A549 treated with RU486 at 1 μM for 4 hours (cell line): ENCODE measurements at places on chromosomes 6 and 20. TPM values are rescaled to one million over a fixed set of nuclear protein-coding genes. Genes with fewer than 3 reads are reported as not detected.

The HSPA1L gene
- total RNA-seq = 1.2 to 1.5 TPM (median 1.2 TPM) in 5 replicates

The MMP24 gene
- 15.4 to 20.7 TPM (median 20.1 TPM) in 5 replicates for total RNA-seq

The TMEM244 gene
- not detected in 5 replicates for total RNA-seq

The FAM184A gene
- 0.07 TPM in 1 of 5 replicates, not detected in the others for total RNA-seq

The RGS17 gene
- total RNA-seq = 3.5 to 7.8 TPM (median 7.0 TPM) in 5 replicates

The TTBK1 gene
- total RNA-seq = 0.03 to 0.09 TPM (median 0.06 TPM) in 4 of 5 replicates, not detected in the other

The ELOVL4 gene
- total RNA-seq = 1.2 to 1.9 TPM (median 1.6 TPM) in 5 replicates

The MYLK2 gene
- total RNA-seq = 0.37 to 0.86 TPM (median 0.46 TPM) in 5 replicates

The FAM110A gene
- 6.6 to 12.5 TPM (median 11.5 TPM) in 5 replicates for total RNA-seq

The ADTRP gene
- 0.37 to 1.0 TPM (median 0.64 TPM) in 5 replicates for total RNA-seq

The TOX2 gene
- total RNA-seq = 8.9 to 10.2 TPM (median 9.4 TPM) in 5 replicates

The PKIB gene
- 0.58 to 1.4 TPM (median 0.93 TPM) in 5 replicates for total RNA-seq

The LY6G5B gene
- total RNA-seq = 3.7 to 6.0 TPM (median 4.3 TPM) in 5 replicates

The CGA gene
- total RNA-seq = 0.19 to 0.29 TPM (median 0.26 TPM) in 3 of 5 replicates, not detected in the others
